ENCODE measurements at places on chromosomes 1 and 21.

DNA sequence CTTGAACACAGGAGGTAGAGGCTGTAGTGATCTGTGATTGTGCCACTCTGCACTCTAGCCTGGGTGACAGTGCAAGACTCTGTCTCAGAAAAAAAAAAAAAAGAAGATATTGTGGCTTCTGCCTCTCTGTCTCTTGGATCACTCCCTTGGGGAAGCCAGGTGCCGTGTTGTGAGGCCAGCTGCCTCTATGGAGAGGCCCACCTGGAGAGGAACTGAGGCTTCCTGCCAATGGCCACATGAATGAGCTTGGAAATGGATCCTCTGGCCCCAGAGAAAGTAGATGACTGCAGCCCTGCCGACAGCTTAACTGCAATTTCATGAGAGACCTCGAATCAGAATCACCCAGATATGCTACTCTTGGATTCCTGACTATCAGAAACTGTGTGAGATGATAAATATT is 19.7 kb upstream of the AK2 start:
- DNase-seq: no peak

DNA sequence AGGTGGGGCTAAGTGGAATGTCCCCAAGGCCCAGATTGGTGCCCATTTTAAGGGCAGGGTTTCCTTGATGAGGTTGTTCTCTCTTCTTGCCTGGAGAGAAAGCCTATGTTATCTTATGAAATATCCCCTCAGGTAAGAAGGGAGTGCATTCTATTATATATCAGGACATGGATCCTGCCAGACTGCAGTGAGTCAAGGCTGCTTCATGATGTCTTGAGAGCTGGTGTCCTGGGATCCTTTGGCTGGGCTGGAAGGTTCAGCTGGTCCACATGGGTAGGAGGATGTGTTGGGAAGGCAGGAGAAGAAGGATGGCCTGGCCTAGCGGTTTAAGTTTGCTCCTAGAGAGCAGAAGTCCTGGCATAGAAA is 207.6 kb downstream of the ROR1 start:
- DNase-seq: no peak

DNA sequence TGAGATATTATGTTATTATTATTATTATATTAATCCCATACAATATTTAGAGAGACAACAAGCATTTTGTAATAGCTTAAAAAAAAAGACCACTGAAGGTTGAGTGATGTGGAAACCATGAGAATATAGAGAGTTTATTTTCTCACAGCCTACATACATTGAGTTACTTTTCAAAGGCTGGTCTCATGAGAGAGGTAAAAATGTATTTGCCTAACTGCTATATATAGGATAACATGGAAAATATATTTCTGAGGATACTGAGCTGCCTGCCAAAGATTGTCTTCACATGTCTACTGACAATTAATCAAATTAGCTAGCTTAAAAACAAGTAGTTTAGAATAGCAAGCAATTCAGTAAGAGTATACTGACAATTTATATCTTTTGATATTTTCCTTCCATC is 192.2 kb upstream of the NRIP1 start:
- DNase-seq: no peak

- DNase-seq: no peak
These were observed 15.1 kb downstream of the THBS3 start for GRCh38 chr1:155192346-155193274.

DNA sequence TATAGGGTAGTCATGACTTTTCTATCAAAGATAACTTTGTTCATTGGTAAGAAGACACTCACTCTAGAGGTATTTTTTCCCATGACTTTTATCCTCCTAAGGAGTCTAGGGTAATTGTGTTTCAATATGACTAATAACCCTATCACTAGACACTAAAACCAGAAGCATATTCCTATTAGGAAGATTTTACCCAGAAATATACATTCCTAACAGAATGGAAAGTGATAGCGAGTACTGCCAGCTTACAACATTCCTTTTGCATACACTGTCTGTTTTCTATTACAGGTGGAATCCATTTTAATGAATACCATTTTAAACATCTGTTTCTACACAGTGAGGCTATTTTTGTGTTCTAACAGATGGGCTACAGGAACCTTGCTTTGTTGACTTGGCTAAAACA is 31.4 kb upstream of the C1orf185 start:
- no peak for DNase-seq

DNA sequence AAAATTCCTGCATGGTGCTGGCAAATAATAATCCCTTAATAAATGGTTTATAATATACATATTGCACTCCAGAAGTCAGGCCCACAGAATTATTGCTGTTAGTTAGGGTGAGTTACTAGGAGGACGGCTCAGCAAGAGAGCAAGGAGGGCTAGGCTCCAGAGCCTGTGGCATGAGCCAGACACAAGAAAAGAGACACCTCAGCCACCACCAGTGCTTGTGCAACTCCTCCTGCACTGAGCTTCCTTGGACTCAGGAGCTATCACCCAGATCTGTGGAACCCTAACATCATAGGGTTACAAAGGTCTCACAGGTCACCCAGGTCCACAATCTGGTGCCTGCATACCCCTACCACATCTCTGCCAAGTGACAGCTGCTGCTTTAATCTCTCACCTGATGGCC is 12.8 kb upstream of the LRRC8D start:
- DNase-seq: no peak

GRCh38 chr1:74571493-74571800 is 59.0 kb upstream of the LRRC53 start:
- no peak for DNase-seq

DNA sequence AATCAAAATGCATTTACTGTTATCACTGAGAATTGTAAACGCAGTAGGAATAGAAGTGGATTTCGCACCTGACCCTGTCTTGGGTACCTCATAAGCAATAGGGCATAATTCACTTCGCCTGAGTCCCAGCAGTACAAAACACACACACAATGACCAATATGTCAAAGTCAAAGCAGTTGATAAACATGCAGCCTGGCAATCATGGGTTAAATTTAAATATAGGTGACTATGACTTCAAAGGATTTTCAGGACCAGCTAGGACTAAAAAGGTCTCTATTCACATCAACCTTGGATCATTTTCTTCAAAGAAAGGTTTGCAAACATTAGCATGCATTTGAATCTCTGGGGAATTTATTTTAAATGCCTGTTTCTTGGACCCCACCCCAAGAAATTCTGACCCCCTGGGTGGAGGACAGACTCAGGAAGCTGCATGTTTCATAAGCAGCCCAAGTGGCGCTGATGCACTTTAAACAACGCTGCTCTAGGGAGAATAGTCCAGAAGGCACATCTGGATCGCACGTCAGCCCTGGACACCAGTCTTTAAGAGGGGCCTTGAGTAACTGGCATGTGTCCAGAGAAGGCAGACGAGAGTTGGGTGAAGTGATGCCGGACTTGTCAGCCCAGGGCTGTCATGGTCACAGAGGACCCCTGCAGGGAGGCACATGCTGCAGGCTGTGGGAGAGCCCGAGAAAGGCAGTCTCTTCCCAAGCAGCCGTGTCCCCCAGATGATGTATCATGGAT is 55.7 kb upstream of the EFHD2 start:
- DNase-seq: no peak

DNA sequence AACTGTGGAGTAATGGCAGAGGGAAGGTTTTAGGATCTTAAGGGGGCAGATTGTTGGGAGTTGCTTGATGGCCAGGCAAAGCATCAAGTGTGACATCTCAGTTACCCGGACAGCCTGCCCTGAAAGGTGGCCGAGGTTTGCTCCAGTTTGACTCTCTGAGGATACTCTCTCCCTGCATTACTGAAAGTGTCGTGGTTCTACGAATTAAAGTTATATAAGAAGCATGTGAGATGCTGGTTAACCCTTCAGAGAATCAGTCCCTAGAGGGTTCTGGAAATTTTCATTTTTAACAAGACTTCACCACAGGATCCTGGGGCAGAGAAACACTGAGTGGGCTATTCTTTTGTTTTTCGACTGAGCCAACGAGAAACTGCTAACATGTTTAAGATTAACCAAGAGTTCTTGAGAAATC is 689 bp upstream of the ZNF644 start:
- no peak for DNase-seq

GRCh38 chr1:55726994-55727393 is 511.8 kb upstream of the USP24 start:
- DNase-seq: no peak
